Effector memory CD8-positive, alpha-beta T cell (primary cell): ENCODE measurements at places on chromosomes 13 and 19.

GRCh38 chr19:6204212-6204611 lies 68.7 kb downstream of the ACSBG2 start:
- DNase-seq = no peak

DNA sequence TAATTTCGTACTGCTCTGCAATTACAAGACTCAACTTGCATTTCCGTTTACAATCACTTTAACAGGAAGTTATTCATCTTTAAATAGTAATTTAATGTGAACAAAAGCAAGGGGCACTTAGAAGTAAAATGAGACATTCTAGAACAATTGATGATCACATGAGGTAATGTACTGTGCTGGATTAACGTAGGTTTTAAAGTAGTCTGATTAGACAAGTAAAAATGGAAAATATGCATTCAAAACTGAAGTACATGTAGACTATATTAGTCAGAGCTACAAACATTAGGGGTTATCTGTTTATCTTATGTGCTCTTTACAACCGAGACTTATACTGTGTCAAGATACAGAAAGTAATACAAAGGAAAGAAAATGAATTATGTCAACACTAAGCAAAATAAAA lies 1528.0 kb downstream of the SLITRK5 start:
- DNase-seq = no peak

DNA sequence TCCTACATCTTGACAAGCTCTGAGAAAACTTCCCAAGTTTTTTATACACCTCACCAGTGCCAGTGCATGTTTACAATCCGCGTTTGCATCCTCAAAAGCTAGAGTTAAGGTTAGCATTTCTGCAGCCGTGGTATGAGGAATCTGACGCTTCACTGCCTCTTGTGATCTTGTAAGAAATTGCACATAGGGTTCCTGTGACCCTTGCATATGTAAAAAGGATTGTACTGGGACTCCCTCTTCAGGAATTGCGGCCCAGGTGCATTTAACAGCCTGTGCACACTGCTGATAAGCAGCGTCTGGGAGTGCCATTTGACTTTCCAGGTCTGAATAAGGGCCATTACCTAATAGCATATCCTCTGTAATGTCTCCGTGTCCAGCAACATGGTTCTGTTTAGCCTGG lies 15.3 kb downstream of the FPR3 start:
- no peak for DNase-seq

GRCh38 chr19:48398102-48398374 lies 4.6 kb downstream of the GRIN2D start:
- no peak for DNase-seq

- DNase-seq = no peak
These were observed 2.0 kb downstream of the LRCH1 start for GRCh38 chr13:46554951-46555350.

DNA sequence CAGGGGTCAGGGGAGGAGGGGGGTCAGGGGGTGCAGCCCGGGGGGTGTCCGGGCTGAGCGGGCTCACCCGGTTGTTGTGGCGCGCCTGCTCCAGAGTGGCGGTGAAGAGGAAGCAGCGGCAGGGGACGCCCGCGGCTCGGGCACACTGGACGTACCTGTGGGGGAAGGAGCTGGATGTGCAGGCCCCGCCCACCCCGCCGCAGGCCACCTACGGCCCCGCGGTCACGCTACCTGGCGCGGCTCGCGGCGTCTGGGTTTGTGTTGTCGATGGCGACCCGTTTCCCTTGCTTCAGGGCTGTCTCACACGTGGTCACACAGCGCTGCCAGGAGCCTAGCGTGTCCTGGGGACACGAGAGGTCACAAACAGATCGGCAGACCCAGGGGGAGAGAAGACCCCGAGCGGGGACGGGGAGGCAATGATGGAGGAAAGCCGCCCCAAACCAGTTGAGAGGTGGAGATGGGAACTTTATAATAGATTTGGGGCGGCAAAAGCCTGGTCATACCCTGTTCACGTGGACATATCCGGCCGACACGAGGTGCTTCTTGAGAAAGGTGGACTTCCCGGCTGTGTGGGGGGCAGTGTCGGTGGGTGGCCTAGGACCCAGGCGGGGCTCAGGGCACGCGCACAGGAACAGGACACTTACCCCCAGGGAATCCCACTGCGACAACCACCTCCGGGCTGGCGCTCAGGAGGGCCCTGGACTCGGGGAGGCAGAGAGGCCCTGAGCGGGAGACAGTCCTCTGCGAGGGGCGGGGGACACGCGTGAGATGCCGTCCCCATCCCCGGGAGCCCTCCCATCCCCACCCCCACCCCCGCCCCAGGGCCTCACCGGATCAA lies 5.6 kb downstream of the PNKP start:
- no peak for DNase-seq

DNA sequence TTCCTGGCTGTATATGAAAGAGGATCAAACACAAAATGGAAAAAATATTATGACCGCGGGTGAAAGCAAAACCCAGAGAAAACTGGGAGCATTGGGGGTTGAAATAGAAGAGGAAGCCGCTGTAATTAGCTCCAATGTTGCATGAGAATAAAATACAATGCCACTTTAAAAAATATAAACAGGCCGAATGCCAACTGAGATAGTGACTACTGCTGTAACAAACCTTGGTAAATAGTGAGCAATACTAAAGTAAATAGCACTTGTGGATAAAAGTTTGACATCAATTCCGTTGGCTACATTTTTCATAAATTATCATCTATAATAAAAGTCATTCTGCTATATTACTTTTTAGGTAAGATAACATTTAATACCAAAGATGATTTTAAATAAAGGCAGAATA lies 395.8 kb upstream of the MIR17HG start:
- DNase-seq = no peak

DNA sequence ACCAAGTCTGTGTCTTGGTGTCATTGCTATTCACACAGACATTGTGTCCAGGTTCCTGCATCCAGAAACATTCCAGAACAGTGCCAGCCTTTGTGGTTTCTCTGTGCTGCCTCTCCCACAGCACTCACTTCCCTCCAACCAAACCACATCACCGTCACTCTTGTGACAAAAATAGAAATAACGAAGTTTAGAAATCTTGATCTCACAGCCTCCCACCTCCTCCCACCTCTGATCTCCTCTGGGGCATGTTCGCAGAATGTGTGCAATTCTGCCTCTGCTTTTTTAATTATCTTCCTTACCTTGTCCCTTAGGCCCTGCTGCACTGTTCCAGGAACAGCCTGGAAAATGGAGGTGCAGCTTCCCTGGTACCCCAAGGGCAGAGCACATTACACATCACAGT lies 8.7 kb upstream of the SERPINE3 start:
- no peak for DNase-seq

DNA sequence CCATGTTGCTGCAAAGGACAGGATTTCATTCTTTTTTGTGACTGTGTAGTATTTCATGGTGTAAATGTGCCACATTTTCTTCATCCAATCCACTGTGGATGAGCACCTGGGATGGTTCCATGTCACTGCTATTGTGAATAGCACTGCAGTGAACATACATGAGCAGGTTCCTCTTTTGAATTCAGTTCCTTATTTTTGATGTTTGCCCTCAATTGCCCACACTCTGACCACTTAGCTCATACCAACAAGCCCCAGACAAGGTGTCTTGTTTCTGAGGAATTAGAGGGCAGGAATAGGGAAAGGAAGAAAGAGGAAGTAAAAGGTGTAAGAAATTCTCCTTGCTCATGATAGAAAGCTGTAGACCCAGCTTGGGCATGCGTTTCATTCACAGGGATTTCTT lies 244.2 kb upstream of the ZNF507 start:
- DNase-seq = no peak

GRCh38 chr19:46173886-46174480 lies 25.9 kb downstream of the IGFL2 start:
- DNase-seq = no peak

- DNase-seq = no peak
These were observed 49.5 kb upstream of the SIN3B start for GRCh38 chr19:16779539-16780163.

GRCh38 chr19:50764409-50764808 lies 5.9 kb upstream of the GPR32 start:
- DNase-seq = no peak

- no peak for DNase-seq
These were observed 1129.3 kb upstream of the PCDH20 start for GRCh38 chr13:62544928-62545327.

- DNase-seq = peak; percentile 29
These were observed 16.2 kb upstream of the PRODH2 start for GRCh38 chr19:35828692-35829301.

- no peak for DNase-seq
These were observed 4.8 kb downstream of the CIB3 start for GRCh38 chr19:16168465-16169081.

DNA sequence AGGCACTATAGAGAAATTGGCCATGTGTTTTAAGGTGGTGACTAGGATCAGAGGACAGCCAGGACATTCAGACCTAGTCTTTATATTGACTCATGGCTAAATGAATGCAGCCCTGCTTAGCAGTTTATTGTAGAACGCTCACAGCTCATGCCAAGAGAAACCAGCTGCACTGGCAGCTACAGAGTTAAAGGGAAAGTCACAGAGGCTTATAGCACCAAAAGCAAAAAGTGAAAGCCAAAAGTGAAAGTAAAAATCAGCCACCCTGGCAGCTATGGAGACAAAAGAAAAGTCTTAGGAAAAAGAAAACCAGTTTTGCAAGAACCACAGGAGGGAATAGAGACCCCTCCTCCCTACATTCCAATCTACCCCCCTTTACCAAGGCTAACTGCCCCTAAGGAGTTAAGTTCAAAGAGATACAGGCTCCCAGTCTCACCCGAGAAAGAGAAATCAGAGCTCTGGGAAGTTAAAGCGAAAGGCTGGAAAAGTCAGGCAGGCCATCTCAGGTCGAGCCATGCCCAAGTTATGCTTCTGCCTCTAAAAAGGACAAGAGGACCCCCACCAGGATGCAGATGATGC lies 99.0 kb downstream of the ZNF429 start:
- no peak for DNase-seq

DNA sequence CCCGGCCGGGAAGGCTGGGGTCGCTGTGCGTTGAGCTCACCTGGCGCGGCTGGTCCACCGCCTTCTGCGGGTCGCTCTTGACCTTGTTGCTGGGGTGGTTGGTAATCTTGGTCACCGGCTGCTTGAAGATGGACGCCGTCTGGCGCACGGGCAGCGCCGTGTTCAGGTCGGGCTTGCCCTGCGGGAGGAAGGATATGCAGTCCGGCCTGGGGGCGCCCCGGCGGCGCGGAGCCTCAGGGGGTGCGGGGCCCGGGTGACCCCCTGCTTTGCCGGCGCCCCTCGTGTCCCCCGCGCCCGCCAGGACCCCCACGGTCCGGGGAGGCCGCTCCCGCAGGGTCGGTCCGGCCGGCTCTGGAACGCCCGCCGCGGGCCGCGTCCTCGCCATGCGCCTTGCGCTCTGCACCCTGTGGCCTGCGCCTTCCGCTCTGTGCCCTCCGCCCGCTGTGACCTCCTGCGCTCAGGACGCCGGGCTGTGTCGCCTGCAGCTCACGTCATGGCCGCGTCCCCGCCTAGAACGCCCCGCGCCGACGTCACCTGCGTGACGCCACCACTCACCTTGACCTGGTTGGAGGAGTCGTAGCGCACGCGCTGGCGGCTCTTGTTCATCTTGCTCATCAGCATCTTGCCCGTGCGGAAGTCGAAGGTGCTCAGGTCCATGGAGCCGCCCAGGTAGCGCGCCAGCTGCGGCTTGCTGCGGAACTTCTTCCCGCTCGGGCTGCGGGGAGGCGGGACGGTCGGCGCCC lies 8.0 kb downstream of the MBD3 start:
- no peak for DNase-seq

GRCh38 chr13:106489849-106490568 lies 45.5 kb downstream of the EFNB2 start:
- no peak for DNase-seq

DNA sequence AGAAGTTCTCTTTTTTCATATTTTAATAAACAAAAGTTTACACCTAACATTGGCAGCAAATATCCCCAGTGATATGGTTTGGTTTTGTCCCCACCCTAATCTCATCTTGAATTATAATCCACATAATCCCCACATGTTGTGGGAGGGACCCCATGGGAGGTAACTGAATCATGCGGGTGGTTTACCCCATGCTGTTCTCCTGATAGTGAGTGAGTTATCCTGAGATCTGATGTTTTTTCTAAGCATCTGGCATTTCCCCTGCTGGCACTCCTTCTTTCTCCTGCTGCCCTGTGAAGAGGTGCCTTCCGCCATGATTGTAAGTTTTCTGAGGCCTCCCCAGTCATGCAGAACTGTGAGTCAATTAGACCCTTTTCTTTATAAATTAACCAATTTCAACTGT lies 214.7 kb downstream of the SLITRK1 start:
- no peak for DNase-seq

- DNase-seq = no peak
These were observed 349.1 kb downstream of the LIG4 start for GRCh38 chr13:107866032-107866940.

GRCh38 chr13:46715363-46715762 lies 81.6 kb downstream of the ESD start:
- no peak for DNase-seq

- DNase-seq = no peak
These were observed 865.0 kb downstream of the PCDH9 start for GRCh38 chr13:66365101-66365500.
